ENCODE measurements at places on chromosomes 4 and X. TPM values are rescaled to one million over a fixed set of nuclear protein-coding genes. Genes with fewer than 3 reads are reported as not detected.

BDH2 gene
- 6.0 TPM for total RNA-seq

FAM236C gene
- total RNA-seq, result not detected

ADH1C gene
- not detected for total RNA-seq

CXorf66 gene
- not detected for total RNA-seq

AMELX gene
- total RNA-seq, result not detected

MAGEB1 gene
- not detected for total RNA-seq

C1QTNF7 gene
- total RNA-seq, result not detected

TAF7L gene
- not detected for total RNA-seq

TMPRSS11F gene
- not detected for total RNA-seq

CENPVL2 gene
- not detected for total RNA-seq

OTC gene
- total RNA-seq, result not detected

NUDT10 gene
- total RNA-seq, result 0.50 TPM

GABRG1 gene
- 0.92 TPM for total RNA-seq

KCND1 gene
- 0.72 TPM for total RNA-seq

VCX3A gene
- not detected for total RNA-seq

NSUN7 gene
- not detected for total RNA-seq

NPY1R gene
- not detected for total RNA-seq

TNIP2 gene
- 27.2 TPM for total RNA-seq

CT45A5 gene
- not detected for total RNA-seq

NFXL1 gene
- 14.3 TPM for total RNA-seq
